Activated naive CD4-positive, alpha-beta T cell treated with anti-CD3 and anti-CD28 coated beads, Interleukin-2, amount 50 U/mL, for 72 hours (primary cell): ENCODE measurements at places on chromosomes 7 and 10.

DNA sequence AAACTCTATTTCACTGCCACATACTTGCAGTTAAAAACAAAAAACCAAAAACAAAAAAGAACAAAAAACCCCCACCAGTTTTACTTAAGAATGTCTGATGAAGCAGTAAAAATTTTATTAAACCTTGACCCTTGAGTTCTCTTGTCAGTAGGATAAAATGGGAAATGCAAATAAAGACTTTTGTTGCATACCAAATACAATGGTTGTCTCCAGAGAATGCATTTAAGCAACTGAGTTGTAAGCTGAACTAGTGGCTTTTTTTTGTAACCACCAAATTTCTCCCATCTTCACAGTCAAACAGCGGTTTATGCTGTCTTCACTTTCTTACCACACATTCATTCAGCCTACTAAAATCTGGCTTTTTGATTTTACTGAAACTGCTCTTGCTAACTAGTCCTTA lies 3.1 kb downstream of the SYPL1 start:
- no peak for DNase-seq

GRCh38 chr7:45699726-45700390 lies 125.7 kb downstream of the ADCY1 start:
- no peak for DNase-seq

- no peak for DNase-seq
These were observed 1035.6 kb upstream of the PHF14 start for GRCh38 chr7:9937944-9938631.

- no peak for DNase-seq
These were observed 30.1 kb downstream of the SEMA3D start for GRCh38 chr7:85156661-85157208.

- DNase-seq: no peak
These were observed 30.1 kb upstream of the CD36 start for GRCh38 chr7:80608336-80608735.
